ENCODE measurements at places on chromosomes 3 and 15.

DNA sequence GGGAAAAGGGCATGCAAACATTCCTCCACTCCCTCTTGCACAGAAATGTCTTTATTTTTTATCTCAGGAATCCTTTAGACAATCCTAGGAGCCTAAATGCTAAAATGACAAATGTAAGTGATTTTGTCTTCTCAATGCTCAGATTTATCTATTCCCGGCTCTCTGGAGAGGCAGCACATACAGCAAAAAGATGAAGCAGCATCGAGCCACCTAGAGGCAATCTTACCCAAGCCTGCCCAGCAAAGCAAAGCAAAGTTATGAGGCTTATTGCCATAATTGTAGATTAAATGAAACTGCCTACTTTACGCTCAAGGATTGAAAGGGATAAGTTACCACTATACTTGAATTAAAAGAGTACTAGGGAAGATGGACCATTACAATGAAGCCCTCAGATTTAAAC is 750.4 kb upstream of the NR2F2 start:
- no peak for DNase-seq

DNA sequence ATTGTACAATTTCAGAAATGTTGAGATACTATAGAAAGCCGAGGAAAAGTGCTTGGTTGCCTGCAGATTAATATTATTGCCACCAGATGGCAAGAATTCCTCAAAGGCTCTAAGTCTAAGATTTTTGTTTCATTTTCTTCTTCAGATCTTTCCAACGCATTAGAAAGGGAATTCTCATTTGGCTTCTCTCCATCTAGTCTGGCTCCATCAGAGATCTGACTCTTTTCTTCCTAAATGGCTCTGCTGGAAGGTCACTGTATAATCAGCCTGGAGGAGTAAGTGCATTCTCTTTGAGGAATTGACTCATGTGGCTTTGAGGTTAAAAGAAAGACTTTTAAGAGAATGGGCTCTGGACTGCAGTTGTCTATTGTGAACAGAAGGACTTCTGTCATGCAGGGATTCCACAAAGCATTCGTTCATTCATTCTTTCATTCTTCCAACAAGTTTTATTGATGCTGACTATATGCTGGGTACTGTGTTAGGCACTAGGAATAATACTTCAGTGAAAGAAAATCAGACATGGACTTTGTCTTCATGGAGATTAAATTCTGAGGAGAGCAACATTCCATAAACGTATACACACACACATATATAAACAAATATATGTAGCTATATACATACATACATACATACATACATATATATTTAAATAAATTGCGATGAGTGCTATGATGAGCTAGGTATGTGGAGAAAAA is 55.3 kb downstream of the SLC28A2 start:
- peak; percentile 14 for DNase-seq

DNA sequence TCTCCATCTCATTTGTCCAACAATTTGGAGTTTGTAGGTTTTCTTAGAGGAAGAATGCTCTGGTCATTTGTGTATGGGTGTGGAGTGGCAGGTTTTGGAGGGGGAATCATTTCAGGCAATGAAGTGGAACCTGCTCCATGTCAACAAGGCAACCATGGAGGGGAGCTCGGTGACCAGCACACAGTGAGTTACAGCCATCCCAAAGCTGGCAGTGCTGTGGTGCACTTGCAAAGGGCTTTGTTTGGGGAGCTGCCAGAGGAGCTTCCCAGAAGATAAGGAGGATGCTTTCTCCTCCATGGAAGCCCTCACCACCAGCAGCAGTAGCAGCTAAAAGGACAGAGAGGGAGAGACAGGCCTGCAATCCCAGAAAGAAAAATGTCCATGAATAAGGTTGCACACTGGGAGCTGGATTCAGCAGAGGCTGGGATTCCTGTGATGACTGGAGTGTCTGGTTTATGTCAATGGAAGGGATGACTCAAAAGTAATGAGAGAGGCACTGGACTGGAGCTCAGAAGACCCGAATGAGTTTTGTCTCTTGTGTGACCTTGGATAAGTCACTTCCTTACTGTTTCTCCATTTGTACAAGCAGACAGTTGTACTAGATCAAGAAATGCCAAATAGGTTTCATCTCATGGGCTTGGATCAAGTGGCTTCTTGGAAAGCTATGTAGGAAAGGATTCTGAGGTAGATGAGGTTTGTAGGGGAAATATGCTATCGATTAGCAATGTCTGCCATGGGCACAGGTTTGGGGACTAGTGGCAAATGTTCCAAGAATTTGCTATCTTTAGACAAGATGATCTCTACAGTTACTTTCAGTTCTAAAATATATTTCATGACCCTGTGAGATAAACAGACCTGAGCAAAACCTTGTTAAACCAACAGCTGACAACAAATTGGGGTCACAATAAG is 27.2 kb upstream of the UBE2Q2 start:
- DNase-seq: no peak

GRCh38 chr3:39937315-39937714 is 127.9 kb downstream of the MYRIP start:
- no peak for DNase-seq

DNA sequence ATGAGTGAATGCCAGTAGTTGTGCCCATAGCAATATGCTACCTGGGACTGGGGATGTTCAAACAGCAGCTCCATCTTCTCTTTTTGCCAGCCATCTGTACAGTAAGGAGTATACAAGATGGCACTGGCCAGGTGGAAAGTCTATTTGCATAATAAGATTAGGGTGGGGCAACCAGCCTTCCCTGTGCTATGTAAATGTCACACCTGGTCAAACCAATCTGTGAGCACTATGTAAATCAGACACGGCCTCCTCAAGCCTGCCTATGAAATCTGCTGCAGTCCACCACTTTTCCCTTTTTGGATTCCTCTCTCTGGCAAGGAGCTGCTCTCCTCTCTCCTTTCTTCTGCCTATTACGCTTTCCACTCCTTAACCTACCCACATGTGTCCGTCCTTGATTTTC is 53.0 kb downstream of the C3orf80 start:
- no peak for DNase-seq

DNA sequence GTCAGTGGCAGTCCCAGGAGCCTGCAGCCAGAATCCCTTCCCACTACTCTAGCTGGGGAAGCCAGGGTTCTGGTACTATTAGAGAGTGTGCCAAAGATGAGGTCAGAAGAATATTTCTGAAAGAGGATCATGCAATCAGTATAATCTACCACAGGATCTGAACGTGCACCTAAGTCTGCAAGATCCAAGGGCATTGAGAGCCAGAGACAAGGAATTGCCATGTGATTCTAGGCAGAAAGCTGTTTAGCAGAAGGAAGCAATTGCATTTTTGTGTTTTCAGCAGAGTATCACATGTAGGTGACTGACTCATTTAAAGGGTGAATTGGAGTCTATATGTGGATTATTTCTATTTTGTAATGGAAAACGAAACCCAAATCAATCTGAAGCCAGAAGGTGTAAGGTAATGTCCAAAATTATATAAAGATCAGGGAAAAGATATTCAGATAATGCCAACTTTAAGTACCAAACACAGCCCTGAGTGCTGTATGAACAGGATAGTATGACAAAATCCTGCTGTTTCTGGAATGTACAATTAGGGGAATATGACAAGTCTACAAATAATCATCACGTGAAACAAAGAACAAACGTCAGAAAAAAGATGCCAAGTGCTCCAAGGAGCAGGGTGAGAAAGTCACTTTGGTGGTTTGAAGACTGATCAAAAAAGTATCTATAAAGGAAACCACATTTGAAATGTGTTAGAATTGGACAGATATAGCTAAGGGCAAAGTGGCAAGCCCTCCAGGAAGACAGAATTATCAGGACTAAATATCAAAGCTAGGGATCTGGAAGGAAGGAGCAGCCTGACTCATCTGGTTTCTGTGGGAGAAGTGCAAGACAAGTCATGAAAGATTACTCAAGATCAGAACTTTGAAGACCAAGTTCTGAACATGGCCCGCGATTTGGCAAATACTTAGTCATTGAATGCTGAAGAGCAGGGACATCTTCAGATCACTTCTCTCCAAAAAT is 1036.6 kb downstream of the NTRK3 start:
- DNase-seq: no peak
